ENCODE measurements at places on chromosomes 16 and 17.

- DNase-seq, result peak; percentile 10
Measured at GRCh38 chr16:68478526-68479250, 30.4 kb upstream of the SMPD3 start.

DNA sequence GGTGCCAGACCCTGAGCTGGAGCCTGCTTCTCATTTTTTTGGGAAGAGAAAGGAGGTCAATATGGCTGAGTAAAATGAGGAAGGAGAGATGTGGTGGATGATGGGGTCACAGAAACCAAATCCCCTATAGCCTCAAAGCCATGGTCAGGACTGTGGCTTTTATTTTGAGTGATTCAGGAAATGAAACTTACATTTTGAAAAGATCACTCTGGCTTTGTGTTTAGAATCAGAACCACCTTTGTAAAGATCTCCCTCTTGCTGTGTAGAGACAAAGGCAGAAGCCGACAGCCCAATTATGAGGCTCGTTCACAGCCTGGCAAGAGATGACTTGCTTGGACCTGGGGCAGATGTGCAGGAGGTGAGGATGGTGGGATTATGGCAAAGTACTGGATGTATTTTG lies 121.6 kb upstream of the ANKFN1 start:
- DNase-seq, result no peak

GRCh38 chr16:57590654-57591085 lies 37.8 kb upstream of the ADGRG1 start:
- DNase-seq, result no peak

DNA sequence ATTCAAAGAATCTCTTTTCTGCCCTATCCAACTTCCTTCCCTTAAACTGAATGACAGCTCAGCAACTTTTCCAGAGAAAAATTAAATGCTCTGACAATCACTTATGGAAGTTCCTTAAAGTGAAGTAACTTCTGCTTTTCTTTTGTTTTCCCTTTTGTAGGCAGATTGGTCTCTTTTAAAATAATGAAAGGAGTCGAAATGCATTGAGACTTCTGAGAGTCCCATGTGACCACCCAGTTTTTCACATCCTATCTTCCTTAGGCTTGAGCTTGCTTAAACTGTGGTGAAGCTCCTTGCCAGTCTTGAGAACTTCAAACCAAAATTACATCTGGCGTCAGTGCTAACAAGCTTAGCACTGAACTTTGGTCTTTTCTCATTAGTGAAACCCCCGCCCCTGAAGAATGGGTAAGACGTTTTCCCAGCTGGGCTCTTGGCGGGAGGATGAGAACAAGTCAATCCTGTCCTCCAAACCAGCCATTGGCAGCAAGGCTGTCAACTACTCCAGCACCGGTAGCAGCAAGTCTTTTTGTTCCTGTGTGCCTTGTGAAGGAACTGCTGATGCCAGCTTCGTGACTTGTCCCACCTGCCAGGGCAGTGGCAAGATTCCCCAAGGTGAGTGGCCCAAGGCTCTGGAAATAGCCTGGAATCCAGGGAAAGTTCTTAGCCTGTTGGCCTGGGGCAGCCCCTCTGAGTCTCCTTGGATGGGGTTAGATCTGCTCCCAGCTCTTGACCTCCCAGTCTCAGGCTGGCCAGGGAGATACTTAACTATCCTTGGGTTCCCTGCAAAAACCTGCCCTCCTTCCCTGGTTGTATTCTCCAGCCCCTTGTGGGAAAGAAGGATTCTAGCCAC lies 1.2 kb downstream of the TMEM106A start:
- DNase-seq, result peak; percentile 23

- DNase-seq, result no peak
Measured at GRCh38 chr16:50676684-50677225, 4.4 kb downstream of the SNX20 start.

- no peak for DNase-seq
Measured at GRCh38 chr16:29905668-29906067, 5.4 kb downstream of the ASPHD1 start.

- no peak for DNase-seq
Measured at GRCh38 chr17:68359791-68360535, 68.7 kb downstream of the ARSG start.

- DNase-seq, result no peak
Measured at GRCh38 chr16:85491058-85491771, 121.9 kb upstream of the GSE1 start.

GRCh38 chr16:27778926-27779570 lies 229.1 kb downstream of the KATNIP start:
- no peak for DNase-seq

GRCh38 chr16:89119661-89120141 lies 26.0 kb downstream of the ACSF3 start:
- DNase-seq, result no peak

GRCh38 chr16:84484579-84485254 lies 19.7 kb downstream of the MEAK7 start:
- no peak for DNase-seq

GRCh38 chr17:47820033-47820789 lies 1.4 kb downstream of the OSBPL7 start:
- DNase-seq, result no peak

DNA sequence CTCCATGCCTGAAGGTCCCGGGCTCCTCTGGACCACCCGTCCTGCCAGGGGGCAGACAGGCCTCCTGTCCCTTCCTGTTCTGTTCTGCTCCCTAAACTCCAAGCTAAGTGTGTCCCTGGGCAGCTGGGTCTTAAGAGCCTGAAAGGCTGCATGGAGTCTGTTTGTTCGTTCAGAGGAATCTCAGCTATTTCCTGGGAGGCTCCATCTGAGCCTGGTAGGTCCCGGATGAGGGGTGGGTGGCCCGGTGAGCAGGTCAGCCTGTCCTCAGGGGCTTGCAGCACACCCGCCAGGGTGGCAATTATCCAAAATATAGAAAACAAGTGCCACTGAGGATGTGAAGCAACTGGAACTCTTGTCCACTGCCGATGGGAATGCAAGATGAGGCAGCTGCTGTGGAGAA lies 12.6 kb downstream of the ACTG1 start:
- no peak for DNase-seq

DNA sequence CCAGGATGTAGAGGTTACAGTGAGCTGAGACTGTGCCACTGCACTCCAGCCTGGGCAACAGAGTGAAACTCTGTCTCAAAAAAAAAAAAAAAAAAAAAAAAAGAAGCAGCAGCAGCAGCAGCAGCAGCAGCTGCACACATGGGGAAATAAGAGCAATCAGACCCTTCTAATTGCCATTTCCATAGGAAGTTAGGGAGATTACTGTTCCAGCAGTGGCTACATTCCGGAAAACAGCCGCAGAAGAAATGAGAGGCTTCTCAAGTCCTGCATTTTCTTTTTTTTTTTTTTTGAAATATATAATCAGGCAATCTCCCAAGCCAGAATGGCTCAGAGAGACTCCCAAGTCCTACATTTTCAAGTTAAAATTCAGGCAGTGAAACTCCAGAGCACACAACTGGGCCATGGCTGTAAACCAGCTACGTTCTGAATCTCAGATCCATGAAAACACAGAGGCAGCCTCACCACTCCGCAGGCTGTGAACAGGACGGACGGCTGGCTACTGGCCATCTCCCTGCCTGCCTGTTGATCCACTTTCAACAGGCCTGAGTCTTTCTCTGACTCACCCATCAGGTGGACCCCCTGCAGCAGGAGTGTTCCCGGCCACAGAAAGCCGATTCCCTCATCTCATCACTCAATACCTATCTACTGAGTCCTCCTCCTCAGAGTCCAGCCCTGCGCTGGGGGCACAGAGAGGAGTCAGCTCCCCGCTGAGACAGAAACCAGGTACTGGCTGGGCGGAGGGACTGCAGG lies 15.0 kb downstream of the TRPV1 start:
- no peak for DNase-seq

DNA sequence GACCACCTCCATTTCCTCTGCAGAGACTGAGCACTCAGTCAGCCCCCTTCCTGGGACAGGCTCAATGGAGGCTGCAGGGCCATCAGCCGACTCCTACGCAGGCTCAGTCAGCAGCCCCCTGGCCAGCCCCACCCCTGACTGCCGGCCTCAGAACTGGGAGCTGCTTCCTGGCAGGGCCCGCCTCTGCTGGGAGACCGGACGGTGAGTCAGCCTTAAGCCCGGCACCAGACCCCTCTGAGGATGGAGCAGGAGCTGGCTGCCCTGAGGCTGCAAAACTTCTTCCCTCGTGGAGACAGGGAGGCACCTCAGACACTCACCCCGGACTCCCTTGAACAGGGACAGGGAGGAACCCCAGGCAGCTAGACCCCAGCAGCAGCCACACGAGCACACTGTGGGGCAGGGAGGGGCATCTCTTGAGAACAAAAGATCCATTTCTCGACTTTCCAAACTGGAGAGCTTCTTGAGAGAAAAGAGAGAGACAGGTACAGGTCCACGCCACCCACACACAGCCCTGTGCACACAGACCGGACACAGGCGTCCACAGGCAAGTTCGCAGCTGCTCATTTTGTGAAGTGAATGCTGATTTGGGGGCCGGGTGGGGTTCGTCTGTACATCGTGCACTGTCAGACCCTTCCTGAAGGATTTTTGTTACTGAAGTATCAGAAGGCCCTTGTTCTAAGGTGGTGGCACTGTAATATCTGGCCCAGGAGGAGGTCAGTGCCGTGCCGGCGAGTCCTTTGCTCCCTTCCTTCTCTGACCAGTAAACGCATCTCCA lies 1.3 kb upstream of the TUBB3 start:
- DNase-seq, result no peak

GRCh38 chr16:10617662-10618420 lies 37.4 kb upstream of the EMP2 start:
- no peak for DNase-seq

DNA sequence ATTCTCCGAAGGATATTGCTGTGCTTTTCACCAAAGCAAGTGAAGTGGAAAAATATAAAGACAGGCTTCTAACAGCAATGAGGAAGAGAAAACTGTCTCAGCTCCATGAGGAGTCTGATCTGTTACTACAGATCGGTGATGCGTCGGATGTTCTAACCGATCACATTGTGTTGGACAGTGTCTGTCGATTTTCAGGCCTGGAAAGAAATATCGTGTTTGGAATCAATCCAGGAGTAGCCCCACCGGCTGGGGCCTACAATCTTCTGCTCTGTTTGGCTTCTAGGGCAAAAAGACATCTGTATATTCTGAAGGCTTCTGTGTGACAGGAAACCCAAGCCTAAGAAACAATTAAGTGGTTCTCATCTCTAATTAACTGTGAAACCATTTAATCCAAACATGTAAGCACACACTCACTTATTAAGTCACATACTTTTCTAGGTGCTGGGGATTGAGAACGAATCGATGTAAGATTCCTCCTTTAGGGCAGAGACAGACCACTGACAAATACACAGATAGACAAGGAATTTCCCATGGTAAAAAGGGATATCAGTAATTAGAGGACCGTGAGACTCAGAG lies 22.8 kb downstream of the SLFN5 start:
- no peak for DNase-seq

DNA sequence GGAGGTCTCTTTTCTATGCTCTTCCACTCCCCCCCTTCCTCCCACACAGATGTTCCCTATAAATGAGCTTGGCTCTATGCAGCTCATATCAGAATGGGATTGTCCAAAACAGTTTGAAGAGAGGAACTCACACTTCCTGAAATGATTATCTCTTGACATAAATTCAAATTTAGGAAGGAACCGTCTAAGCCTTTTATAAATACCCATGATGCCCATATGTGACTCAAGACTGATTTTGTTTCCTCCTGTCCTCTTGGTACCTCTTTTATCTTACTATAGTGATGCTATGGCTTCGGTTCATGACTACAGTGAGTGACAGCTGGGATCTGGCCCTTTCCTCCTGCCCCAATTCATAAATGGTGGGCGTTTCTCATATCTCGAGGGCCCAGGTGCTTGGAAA lies 16.6 kb upstream of the TERF2 start:
- peak; percentile 13 for DNase-seq

GRCh38 chr16:52446080-52446479 lies 100.9 kb downstream of the TOX3 start:
- no peak for DNase-seq

GRCh38 chr16:88869673-88869980 lies 3.2 kb upstream of the PABPN1L start:
- no peak for DNase-seq

- DNase-seq, result no peak
Measured at GRCh38 chr16:56372013-56372634, 53.2 kb downstream of the AMFR start.

DNA sequence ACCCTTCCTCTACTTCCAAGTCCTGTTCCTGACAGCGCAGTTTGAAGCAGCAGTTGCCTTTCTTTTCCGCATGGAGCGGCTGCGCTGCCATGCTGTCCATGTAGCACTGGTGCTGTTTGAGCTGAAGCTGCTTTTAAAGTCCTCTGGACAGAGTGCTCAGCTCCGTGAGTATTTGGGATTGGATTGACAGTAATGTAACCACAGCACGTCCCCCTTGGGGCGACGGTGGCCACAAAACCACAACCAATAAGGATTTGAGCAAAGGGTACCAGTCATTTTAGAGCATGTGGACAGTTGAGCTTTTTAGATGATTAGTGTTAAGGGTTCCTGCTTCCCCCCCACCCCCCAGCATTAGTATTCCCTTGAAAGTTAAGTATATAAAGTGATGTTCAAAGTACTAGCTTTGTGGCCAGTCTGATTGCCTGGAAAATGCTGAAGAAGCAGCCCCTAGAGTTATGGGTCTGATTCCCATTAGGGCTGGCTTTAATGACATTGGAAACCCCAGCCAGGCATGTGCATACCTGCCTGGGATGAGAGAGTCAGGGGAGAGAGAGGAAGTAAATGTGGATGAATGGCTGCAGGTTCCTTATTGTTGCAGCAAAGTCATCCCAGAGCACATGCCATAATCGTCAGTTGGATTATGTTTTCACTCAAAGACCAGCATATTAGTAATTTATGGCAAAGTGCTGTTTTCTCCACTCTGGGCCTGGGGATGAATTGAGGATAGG lies 31.6 kb upstream of the SLC12A3 start:
- no peak for DNase-seq

GRCh38 chr16:27646806-27647205 lies 96.9 kb downstream of the KATNIP start:
- no peak for DNase-seq

DNA sequence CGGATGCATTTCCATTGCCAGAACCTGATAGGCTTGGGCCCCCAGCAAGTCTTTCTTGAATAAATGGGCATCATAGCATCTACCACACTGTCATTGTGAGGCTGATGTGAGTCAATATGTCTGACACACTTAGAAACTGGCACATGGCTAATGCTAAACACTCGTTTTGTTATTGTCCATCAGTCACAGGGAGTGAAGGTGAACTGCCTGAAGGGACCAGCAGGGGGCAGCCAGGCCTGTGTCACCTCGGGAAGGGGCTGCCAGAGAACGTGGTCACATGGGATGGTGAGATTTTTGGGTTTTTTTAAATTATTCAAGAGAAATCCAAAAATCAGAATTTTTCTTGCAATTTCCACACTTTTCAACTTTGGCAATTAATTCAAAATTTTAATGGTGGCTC lies 831 bp upstream of the RCVRN start:
- no peak for DNase-seq

GRCh38 chr16:88760424-88761142 lies 24.4 kb downstream of the PIEZO1 start:
- no peak for DNase-seq
